T-helper 9 cell (primary cell): ENCODE measurements at places on chromosomes 2 and 18.

DNA sequence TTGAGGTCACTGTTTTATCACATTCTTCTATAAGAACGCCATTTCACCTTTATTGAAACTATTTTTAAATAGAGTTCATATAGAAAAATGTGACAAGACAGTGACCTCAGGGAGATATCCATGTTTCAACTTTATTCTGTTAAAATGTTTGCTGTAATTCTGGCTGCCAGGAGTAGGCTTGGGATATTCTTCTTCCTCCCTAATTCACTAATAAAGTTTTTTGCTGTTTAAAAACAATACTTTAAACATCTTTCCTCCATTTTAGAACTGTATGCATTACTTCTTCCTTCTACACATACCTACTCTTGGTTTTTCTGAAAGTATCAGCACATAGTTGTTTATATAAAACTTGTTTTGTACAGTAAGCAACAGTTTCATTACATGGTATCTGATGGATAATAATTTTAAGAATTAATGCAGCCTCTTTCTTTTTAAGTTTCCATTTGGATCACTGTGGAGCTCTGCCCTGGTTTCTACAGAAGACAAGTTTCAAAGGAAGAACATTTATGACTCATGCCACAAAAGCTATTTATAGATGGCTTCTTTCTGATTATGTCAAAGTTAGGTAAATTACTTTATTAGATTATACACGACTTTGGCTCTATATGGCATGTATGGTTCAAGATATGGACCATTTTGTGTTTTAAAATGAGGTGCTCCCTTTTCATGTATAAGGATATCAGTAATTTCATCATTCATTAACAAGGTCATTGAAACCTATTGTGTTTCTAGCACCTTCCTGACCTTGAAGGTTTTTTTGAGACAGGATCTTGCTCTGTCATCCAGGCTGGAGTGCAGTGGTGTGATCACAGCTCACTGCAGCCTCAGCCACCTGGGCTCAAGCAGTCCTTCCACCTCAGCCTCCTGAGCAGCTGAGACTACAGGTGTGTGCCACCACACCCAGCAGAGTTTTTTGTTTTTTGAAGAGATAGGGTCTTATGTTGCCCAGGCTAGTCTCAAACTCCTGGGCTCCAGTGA, 7.2 kb downstream of the CPSF3 start:
- DNase-seq: no peak

DNA sequence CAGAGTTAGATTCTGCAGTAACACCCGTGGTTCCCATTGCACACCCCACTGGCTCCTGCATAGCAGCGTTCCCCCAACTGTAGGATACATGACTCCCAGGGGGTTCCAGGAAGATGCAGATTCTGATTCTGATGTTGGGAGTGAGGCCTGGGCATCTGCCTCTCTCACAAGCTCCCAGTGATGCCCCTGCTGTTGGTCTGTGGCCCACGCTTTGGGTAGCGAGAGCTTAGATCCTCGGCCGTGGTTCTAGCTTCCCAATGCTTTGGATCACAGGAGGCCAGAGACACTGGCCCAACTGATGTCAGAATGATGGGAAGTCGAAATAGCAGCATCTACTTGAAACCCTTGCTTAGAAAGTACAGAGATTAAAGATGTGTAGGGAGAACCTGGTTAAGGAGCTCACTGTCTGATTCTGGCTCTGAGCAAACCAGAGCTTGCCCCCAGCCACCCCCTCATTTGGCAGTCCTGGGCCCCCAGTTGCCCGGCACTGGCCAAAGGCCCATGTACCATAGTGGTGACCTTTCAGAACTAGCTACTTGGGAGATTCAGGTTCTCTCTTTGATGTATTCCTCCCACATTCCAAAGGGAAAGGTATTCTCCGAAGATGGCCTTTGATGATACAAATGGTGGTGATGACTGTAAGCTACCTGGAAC, 197.5 kb downstream of the FAM210A start:
- no peak for DNase-seq

DNA sequence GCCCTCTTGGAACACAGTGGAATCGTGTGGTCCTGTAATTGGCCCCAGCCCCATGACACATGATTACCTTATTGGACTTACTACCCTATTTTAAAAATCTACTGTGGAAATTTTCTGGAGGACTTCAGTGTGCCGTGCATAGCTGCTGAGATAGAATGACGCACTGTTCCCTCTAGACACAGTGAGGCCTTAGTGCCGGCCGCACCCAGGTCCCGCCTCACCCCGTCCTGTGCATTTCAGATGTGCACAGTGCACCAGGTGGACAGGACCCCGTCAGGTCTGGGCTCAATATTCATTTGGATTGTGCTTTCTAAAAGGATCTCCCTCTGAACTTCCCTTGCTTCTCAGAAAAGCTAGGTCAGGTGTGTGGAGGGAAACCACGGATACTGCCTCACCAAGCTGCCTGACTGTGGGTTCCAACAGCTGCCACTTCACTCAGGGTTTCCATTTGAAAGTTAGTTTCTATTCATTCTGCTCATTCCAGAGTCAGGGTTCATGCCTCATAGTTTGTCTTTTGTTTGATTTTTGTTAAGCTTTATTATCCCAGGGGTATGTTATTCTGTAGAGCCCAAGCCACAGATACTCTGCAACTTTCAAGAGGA, 155.8 kb downstream of the PTGR3 start:
- DNase-seq: no peak

DNA sequence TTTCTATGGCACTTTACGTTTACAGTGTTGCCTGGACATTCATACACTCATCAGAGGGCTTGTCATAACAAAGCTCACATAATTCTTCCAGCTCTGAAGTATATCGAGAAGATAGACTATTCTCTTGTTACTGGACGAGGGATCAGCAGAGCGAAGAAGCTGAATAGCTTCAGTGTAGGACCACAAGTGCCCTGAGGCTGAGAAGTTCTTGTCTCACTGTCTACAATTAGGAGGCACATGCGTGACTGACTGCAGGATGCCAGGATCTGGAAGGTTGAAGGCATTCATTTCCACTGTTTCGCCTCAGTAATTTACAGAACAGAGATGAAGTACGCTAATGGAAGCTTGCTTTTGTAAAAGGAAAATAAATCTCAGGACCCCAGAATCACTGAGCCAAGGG, 9.6 kb downstream of the SH3YL1 start:
- DNase-seq: no peak

GRCh38 chr2:10302479-10303180, at the start of gene HPCAL1:
HPCAL1 (plus strand) TSS chr2:10302904; CDS start chr2:10419758, 116,854 bp downstream.
- peak; percentile 80 for DNase-seq

- no peak for DNase-seq
Measured at GRCh38 chr18:45802814-45803492, 22.5 kb upstream of the SIGLEC15 start.

DNA sequence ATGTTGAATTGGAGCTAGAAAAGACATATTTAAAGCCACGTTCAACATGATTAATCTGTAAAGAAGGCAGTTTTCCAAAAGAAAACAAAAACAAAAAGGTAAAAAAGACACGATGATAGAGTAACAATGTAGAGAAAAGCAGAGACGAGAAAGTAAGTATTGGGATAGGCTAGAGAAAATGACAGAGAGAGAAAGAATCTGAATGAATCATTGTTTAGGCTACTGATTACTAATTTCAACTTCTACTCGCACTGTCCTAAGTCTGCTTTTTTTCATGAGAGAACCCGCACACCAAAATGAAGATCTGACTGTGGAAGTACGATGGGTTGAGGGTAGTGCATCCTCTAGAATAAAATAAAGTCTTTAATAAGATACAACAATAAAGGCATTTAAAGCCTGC, 1599.2 kb upstream of the TMEFF2 start:
- no peak for DNase-seq

- DNase-seq: no peak
Measured at GRCh38 chr2:142308744-142309143, 177.9 kb upstream of the LRP1B start.

- no peak for DNase-seq
Measured at GRCh38 chr2:174957050-174957449, 48.1 kb downstream of the CHN1 start.

- DNase-seq: no peak
Measured at GRCh38 chr2:127052057-127052770, 54.7 kb downstream of the BIN1 start.

DNA sequence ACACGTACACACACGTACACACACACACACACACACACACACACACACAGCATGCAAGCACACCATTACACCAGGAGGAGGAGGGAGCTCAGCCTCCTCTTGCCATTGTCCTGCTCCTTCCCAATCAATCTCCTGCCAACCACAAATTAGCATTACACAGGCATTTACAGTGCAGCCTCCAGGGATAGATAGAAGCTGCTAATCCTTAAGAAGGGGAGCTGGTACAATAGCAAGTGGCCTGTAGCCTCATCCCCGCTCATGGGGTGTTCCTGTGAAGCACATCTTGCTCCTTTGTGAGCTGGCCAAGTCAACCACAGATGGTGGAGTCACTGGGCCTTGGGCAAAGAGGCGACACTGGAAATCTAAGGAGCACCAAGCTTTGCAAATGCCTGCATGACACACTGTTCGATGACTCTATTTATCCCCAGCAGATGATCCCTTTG, 110.3 kb upstream of the PKDCC start:
- DNase-seq: no peak

- no peak for DNase-seq
Measured at GRCh38 chr2:215951558-215951957, 61.8 kb downstream of the MREG start.

GRCh38 chr2:10946394-10946793, 34.7 kb downstream of the KCNF1 start:
- DNase-seq: no peak

DNA sequence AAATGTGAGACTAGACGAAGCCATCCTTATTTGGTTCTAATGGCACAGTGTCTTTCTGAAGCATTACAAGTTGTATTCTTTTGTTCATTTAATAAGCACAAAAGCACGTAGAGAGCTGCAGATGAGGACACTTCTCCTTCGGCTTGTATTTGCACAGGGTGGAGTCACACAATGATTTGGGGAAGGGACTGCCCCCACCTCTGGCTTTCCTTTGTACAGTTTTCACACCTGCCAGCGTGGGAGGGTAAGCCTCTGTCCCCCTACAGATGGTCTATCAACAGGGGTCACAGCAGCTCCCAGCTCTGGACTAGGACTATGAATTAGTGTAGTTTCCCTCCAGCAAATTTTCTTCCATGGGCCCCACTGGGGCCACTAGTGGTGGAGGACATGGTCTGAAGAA, 108.2 kb upstream of the KLHL14 start:
- DNase-seq: no peak

- DNase-seq: peak; percentile 24
Measured at GRCh38 chr2:675982-676646, 1.1 kb downstream of the TMEM18 start.

GRCh38 chr18:12803069-12803936, 80.7 kb downstream of the PTPN2 start:
- no peak for DNase-seq

DNA sequence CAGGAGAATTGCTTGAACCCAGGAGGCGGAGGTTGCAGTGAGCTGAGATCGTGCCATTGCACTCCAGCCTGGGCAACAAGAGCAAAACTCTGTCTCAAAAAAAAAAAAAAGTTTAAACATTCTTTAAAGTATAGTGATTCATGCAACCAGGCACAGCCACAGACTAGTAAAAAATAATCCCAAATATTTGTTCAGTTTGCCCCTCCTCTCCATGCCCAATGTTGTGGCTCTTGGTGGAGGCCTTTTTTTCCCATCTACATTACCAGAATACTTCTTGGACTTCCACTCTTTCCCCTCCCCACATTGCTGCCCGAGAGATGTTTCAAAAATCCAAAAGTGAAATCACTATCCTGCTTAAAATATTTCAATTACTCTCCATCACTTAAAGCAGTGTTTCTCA, 5.1 kb upstream of the MALT1 start:
- no peak for DNase-seq

DNA sequence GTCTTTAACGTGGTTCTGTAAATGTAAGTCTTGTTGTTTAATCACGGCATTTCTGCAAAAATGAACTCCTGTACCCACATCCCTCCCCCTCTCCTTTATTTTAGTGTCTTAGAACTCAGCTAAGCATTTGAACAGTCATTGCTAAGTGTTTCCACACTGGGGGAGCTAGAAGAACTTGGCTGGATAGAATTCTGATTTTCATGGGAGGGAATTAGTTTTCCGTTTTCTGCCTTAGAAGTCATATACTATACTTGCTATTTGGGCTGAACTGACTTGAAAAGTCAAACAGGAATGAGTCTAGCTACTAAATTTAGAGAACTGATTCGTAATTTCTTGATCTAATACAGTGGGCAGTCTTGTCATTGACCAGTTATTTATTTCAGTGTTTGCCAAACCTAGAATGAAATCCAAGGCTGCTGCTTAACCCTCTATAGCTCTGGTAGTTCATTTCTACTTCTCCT, 61.1 kb downstream of the FMNL2 start:
- DNase-seq: no peak

- no peak for DNase-seq
Measured at GRCh38 chr2:28750316-28751251, 1.0 kb upstream of the PPP1CB start.

DNA sequence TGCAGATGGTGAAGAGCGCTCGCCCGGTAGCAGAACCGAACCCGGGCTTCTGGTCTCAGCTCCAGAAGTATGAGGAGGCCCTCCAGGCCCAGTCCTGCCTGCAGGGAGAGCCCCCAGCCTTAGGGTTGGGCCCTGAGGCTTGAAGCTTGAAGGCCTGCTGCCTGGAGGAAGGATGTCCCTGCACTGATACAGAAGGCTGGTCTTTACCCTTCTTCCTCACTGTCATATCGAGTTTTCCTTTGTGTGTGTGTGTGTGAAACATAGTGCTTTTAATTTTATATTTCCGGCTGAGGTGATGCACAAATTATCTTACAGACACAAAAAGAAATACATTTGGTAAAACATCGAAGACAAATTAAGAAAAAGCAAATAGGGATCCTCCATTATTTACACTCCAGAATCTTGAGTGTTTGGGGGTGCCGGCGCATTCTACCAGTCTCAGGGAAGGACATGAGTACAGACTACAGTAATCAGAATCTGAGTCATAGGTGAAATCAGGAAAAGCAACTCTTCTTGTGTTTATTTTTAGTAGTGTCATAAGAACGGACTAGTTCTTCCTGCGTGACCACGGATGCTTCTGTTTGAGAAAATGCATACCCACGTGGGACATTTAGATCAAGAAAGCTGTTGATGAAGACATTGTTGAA, 1.3 kb downstream of the DUSP28 start:
- no peak for DNase-seq
